Fibroblast of skin of right biceps (primary cell): ENCODE measurements at places on chromosomes 3 and 15.

- DNase-seq: no peak
Observed at GRCh38 chr3:98038876-98039275, 3.8 kb upstream of the GABRR3 start.

- DNase-seq: peak; percentile 71
Observed at GRCh38 chr3:160401291-160402095, 2.0 kb downstream of the SMC4 start.

DNA sequence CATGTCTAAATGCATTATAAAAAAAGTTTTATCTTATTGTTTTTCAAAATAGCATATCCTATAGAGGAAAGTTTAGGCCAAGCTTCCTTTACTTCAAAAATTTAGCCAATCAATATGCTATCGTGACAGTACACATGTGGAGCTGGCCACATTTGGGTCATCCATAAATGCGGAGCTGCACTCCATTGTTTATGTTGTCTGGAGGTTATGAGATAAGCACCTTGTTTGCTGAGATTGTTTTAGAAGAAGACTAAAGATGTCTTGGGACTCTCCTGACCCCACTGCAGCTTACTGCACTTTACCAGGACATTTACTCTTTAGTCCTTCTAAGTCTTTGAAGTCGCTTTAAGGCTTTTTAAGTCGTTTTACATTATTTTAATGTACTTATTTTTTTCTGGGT is 265.9 kb downstream of the OCA2 start:
- no peak for DNase-seq

- no peak for DNase-seq
Observed at GRCh38 chr15:40815042-40815698, 7.9 kb upstream of the DNAJC17 start.

- peak; percentile 22 for DNase-seq
Observed at GRCh38 chr3:194069421-194070219, 66.3 kb upstream of the HES1 start.

- DNase-seq: no peak
Observed at GRCh38 chr3:194715022-194715800, 29.5 kb downstream of the FAM43A start.

DNA sequence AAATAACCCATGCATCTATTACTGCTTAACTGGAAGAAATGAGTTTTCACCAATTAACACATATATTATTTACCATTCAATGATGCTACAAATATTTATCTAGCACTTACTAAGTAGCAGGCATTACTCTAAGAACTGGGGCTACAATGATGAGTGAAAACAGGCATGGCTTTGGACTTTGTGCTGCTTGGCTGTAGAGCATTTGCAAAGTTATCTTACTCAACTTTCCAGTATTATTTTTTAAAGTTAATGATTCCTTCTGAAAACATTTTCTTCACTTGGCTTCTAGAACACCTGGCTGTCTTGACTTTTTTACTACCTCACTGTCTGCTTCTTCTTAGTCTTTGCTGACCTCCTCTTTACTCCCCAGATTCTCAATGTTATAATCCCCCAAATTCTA is 1.8 kb downstream of the C3orf33 start:
- DNase-seq: no peak

DNA sequence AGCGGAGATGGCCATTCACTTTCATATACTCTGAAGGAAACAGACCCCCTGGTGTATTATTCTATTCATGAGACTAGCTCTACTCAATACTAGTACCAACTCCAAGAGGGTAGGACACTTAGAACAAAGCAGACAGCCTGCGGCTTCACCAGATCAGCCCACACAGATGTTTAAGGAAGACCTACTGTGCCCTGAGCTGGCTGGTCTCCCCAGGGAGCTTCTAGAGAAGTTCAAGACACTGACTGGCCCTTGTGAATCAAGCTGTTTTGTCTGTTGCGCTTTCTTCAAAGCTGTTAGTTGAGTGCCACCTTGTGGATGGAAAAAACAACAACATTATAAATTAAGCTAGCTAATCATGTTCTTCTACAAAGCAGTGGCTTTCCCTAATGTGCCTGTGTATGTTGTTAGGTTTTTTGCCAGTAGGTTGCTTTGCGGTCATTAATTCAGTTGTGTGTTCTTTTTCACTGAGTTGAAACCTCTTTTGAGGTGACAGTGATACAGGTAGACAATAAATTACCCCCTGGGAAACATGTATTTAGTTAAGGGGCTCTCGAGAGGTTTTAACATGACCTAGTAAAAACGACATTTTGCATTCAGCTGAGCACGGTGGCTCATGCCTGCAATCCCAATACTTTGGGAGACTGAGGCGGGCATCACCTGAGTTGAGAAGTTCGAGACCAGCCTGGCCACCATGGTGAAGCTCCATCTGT is 64.2 kb upstream of the MYZAP start:
- peak; percentile 84 for DNase-seq

DNA sequence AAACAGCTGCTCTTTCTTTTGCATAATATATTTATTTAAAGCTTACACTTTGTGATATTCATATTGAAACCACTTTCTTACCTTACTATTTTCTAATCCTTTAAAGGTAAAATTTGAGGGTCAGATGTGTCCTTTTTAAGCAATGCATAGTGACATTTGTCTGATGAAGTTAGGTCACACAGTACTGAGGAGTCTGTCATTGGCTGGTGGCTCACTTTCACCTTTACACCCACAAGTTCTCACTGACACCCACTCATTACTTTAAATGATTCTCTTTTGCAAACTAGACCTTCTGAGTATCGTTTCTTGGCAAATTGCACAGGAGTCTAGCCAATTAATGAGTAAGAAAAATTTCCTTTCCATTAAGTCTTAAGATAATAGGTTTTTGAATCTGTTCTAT is 758.3 kb upstream of the ARPP21 start:
- no peak for DNase-seq

DNA sequence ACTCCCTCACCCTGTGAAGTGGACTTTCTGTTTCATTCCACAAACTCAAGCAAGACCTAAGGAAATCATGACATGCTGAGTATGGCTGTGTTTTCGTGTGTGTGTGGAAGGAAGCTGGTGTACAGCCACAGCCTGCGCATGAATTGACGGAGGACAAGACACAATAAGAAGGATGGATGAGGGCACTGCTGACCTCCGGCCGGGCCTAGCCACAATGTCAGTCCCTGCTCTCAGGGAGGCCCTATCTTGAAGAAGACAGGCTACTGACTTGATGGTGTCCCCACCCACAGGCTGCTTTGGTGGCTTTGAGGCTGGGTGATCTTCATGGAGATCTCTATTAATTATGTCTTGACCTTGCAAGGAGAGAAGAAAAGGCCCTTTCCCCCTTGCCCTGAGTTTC is 39.3 kb upstream of the CDCP1 start:
- DNase-seq: no peak

GRCh38 chr3:58351920-58352319 is 19.2 kb downstream of the PXK start:
- no peak for DNase-seq

DNA sequence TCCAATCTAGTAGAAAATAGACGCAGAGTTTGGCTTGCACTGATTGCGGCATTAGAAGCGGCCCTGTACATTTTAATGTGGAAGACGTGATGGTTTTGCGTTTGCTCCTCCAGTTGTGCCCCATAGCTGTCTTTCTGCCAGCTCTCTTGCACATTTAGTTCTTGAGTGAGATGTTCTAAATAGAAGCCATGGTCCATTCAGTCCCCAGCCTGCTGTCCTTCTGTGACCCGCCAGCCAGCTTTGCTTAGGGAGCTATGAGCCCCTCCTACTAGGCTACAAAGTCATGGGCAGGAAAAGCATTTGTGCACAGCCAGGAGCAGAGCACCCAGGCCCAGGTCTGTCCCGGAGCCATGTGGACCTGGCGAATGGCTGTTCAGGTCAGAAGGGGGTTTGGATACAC is 50.3 kb downstream of the APBA2 start:
- no peak for DNase-seq

DNA sequence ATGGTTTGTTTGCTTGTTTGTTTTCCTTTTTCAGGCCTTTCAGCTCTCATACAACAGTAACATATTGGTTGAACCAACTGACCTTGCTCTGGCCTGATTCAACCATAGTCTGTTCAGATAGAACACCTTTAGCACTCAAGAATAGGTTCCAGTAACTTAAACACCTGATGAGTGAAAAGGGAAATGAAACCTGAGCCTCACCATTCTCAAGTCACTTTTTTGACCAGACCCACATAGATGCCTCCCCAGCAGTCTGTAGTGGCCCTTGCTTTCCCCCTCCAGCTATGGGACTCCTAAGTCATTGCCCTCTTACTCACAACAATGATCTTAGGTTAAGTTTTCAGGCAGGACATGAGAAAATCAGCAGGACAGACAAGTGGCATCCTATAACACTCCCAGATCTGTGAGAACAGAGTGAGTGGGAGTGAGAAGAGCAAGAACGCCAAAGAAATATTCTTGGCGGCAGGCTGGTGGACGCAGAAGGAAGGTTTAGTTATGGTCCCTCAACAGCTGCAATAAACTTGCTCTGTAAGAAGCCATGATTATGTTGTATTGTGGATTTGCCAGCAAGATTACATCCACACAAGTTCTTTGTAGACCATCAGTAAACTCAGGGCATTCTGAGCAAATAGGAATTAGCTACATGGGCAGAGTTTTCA is 367.5 kb downstream of the MECOM start:
- DNase-seq: no peak
